ENCODE measurements at places on chromosomes 3 and 15.

- DNase-seq: no peak
Measured at GRCh38 chr3:43345877-43346276, 59.5 kb downstream of the SNRK start.

GRCh38 chr15:63323798-63324563, 46.6 kb downstream of the APH1B start:
- DNase-seq: no peak

GRCh38 chr15:40242601-40243000, 3.7 kb downstream of the PAK6 start:
- DNase-seq: no peak

DNA sequence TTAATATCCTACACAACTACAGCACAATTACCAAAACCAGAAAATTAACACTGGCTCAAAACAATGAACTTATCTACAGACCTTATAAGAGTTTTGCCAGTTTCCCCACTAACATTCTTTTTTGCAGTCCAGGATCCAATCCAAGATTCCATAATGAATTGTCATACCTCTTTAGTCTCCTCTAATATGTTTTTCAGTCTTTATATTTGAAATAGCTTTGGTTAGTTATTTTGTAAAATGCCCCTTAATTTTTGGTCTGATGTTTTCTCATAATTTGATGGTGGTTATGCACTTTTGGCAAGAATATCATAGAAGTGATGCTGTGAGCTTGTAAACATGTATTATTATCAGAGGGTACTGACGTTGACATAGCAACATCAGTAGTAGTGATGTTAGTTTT, 124.3 kb downstream of the ISL2 start:
- no peak for DNase-seq

- no peak for DNase-seq
Measured at GRCh38 chr3:72077473-72078259, 292.7 kb upstream of the PROK2 start.

GRCh38 chr3:122260206-122260605, 64.8 kb upstream of the CSTA start:
- no peak for DNase-seq

DNA sequence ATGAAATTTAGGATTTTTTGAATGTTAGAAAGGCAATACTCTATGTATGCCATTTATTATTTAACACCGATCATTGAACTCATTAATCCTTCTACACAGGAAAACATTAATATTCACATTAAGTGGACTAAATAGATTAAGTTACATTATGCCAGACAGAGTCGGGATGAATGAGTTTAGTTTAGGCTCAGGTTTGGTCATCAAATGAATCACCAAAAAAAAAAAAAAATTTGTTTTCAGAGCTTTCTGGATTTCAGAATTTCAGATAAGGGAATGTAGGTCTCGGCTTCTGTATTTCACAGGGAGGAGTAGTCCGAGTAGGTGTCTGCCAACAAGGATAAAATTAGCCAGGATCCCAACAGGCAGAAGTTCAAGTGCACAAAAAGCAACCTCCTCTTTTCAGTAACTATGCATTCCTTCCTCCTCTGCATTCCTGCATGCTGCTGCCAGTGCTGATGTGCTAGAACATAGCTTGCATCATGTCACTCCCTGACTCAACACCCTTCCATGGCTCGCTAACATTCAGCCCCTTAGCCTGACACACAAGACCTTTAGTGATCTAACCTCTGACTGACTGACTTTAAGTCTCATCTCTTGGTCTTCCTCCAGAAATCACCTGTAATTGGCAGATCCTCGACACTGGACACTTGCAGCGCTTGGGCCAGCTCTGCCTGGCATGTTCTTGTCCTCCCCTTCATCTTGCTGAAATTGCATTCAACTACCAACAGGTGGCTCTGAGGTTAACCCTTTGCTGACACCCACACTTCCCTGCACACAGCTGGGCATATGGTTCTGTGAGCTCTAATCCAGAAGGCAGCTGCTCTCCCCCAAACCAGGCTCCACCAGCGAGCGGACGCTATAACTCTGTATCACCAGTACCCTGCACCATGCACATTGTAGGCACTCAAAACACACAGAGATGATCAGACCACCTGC, 145.4 kb upstream of the PROK2 start:
- no peak for DNase-seq

- DNase-seq: no peak
Measured at GRCh38 chr3:32882603-32883025, 64.8 kb downstream of the TRIM71 start.

DNA sequence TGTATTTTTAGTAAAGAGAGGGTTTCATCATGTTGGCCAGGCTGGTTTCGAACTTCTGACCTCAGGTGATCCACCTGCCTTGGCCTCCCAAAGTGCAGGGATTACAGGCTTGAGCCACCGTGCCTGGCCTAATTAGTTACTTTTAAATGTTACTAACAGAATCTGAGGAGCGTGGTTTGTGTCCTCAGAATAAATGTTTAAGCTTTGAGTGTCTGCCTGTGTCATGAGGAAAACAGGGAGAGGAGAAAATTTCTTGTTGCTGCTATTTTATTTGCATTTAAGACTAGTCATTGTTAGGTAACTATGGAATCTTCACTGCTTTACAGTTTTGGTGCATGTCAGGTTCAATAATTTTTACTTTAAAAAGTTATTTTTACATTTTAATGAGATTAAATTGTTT, 68.8 kb downstream of the TCF12 start:
- no peak for DNase-seq

DNA sequence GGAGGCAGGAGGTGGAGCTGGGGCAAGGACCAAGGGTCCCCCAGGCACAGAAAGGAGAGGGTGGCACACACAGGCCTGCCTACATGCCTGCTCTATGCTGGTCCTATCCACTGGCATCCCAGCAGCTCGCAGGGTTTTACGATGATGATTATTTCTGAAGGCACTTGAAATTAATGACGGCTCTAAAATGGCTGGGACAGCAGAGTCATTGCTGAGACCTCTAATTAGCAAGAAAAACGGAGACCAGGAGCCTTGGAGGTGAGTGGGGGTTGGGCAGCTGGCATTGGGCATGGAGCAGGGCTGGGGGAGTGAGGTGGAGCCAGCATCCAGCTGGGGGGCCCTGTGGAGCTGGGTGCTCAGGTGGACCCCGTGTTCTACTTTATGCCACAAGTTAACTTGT, 3.5 kb upstream of the LINGO1 start:
- no peak for DNase-seq

GRCh38 chr3:65344444-65344843, 656.6 kb upstream of the ADAMTS9 start:
- DNase-seq: no peak

DNA sequence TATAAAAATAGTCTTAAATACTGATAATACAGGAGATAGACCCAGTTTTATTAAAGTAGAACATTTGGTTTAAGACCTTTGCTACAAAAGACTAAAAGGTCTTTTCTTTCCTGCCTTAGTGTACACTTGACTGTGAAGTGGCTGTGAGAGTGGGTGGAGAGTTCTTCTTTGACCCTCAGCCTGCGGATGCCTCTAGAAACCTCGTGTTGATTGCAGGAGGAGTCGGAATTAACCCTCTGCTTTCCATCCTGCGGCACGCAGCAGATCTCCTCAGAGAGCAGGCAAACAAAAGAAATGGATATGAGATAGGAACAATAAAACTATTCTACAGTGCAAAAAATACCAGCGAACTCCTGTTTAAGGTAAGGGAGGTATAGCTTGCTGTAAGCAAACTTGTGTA, 36.5 kb downstream of the OXNAD1 start:
- no peak for DNase-seq

DNA sequence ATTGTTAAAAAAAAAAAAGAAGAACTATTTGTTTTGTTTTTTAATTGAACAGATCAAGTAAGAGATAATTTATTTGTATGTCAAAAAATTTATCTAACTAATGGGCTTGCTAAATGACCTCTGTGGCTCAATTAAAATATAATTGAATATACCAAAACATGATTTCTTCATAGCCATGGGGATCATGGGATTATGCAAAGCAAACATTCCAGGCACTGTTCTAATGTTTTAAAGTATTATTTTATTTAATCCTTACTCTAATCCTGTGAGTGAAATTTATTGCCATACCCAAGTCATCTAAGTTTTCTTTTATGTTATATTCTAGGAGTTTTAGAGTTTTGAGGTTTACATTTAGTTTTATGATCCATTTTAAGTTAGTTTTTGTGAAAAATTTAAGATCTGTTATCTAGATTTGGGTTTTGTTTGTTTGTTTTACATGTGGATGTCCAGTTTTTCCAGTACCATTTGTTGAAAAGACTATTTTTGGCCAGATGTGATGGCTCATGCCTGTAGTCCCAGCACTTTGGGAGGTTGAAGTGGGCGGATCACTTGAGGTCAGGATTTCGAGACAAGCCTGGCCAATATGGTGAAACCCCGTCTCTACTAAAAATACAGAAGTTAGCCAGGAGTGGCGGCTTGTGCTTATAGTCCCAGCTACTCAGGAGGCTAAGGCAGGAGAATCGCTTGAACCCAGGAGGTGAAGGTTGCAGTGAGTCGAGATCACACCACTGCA, 52.3 kb upstream of the CNOT10 start:
- no peak for DNase-seq
